Vagina (tissue), 2 donors: ENCODE measurements at places on chromosomes 1 and 21. TPM values are rescaled to one million over a fixed set of nuclear protein-coding genes. Genes with fewer than 3 reads are reported as not detected.

DNA sequence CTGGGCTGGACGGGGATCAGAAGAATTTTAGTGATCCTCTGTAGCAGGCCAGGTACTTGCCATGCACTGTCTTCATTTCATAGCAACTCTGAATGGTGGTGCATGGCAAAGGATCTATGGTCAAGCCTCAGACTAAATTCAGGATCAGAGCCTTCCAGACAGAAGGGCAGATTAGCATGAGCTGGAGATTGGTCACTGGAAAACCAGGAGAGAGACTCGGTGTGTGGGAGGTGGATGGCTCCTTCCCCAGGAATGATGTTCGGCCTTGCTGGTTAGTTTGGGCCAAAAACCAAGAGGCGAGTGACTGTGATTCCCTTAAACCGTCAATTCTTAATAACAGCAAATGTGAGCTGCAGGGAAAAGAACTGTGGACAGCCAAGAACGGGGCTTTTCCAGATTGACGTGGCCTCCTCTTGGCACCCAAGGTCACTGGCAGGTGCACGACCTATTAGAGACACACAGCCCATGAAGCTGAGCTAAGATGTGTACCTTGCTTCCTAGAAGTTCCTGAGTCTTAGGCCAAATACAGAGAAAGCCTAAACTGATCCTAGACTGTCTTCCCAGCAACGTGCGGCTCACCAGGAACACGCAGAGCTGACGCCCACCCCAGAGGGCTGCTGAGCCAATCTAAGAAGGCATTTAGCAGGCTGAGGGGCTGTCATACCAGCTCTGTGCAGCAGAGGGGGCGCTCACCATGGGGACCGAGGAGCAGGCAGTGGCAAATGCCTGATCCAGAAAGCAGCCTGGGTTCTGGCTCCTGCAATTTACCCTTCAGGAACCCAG, 18.5 kb downstream of the ALDH4A1 start:
- peaks cover 4% of the 10 kb centered on the region for H3K36me3 ChIP-seq
- no peak overlapping the region for H3K27ac ChIP-seq
- H3K4me1 ChIP-seq: peaks cover 27% of the 10 kb centered on the region
- DNase-seq: no peak
- no peak overlapping the region for H3K4me3 ChIP-seq
- H3K27me3 ChIP-seq: no peaks in the 10 kb centered on the region

GRCh38 chr1:202162047-202162417, 1.6 kb upstream of the PTPN7 start:
- H3K4me1 ChIP-seq: peaks cover 15% of the 10 kb centered on the region
- no peak for DNase-seq
- H3K36me3 ChIP-seq: no peaks in the 10 kb centered on the region
- H3K4me3 ChIP-seq: no peak overlapping the region
- peak overlapping the region; percentile 36 for H3K27ac ChIP-seq

- no peak overlapping the region for H3K27ac ChIP-seq
- no peak for DNase-seq
- no peaks in the 10 kb centered on the region for H3K27me3 ChIP-seq
- H3K36me3 ChIP-seq: no peaks in the 10 kb centered on the region
Measured at GRCh38 chr1:155048449-155049334, 2.4 kb upstream of the ADAM15 start.

- peaks cover 8% of the 10 kb centered on the region for H3K4me1 ChIP-seq
- no peak for DNase-seq
- H3K4me3 ChIP-seq: no peak overlapping the region
- H3K27ac ChIP-seq: no peak overlapping the region
- H3K27me3 ChIP-seq: no peaks in the 10 kb centered on the region
Measured at GRCh38 chr1:54137534-54138061, 15.2 kb downstream of the CDCP2 start.

Gene CAMK2N1
- total RNA-seq: 18.9 TPM
